ENCODE measurements at places on chromosomes 12 and 14.

DNA sequence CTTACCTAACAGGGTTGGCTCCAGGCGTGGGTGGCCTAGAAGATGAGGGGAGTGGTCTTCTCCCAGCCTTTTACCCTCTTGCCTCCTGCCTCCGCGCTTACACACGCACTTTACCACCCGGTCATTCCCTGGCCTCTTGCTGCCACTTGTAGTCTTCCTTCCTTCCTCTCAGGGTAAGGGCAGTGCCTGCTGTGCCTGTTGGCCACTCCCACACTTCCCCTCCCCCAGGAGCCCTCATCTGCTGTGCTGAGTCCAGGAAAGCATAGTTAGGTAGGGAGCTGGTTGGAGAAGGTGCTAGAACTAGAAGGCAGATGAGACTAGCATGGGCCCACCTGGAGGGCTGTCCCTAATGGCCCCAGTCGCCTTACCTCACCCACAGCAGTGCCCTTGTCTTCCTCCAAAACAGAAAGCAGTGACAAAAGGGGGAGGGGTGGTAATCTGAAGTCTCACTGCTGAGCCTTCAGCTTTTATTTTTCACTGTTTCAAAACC, 54.3 kb upstream of the SRSF5 start:
- no peak for DNase-seq

DNA sequence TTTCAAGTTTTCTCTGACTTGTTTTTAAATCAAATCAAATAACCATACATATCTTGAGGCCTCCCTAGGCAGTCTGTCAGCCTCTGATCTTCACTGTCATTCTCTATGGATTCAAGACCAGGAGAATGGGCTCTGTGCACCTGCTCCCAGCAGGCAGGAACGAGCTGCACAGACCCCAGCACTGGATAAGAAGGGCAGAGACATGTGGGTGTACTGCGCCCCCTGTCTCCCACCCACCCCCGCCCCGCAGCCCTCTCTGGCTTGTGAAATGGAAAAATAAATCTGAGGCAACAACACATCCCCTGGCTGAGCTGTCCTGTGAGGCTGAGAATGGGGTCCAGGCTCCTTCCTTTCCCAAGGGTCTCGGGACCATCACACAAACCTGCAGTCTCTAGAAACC, 26.3 kb downstream of the CLMN start:
- DNase-seq, result no peak

- no peak for DNase-seq
Observed at GRCh38 chr12:65741656-65742017, 82.6 kb upstream of the HMGA2 start.

GRCh38 chr12:25491396-25492325, 61.4 kb downstream of the LMNTD1 start:
- DNase-seq, result no peak

GRCh38 chr12:77816196-77816595, 14.5 kb upstream of the NAV3 start:
- no peak for DNase-seq

GRCh38 chr12:11174022-11174421, 3.0 kb downstream of the SMIM10L1 start:
- no peak for DNase-seq

DNA sequence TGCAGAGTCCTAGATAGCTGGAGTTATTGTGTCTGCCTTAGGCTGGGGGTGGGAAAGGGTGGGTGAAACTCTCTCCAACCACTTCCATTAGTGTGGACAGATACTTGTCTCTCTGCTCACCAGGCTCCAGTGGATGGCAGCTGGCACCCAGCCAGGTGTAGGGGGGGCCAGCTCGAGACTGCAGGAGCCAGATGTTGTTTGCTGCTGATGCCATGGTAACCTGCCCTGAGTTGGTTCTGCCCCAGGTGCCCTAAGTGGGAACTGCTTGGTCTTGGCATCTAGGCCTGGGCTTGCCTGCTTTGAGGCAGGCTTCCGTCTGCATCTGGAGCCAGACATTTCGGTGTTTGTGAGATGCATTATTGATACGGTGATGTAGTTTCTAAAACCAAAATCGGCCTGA, 82.2 kb downstream of the ADCK1 start:
- DNase-seq, result no peak

DNA sequence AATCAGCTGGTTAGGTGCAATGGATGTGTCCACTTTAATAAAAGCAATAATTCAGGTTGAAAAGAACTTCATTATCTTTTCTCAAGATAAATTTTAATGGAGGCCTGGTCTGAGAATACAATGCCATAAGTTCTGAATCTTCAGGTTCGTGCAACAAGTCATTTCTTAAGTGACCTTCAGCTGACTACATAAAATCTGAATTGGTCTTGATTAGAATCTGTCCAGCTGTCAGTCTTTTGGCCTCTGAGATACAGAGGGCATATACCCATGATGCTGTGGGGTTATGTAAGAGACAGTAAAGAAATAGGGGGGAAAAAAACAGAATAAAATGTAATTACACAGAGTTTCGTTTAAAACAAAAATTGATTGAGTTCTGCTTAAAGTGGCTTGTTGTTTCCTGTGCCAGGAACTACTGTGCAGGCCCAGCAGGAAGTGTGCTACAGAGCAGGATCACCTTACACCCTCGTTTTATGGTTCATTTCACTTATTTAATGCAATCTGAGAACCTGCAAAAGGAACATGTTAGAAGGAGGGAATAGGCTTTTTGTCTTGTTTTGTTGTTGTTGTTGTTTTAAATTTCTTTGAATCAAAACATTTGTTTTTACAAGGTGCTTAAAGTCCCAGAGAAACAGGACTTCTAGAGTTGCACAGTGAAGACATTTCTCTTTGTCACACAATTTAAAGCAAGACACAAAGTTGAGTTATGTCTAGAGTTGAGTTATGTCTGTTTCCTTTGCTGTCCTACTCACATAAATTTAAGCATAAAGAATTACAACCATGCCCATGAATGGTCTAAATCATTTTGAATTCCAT, 64.2 kb downstream of the LGR5 start:
- DNase-seq, result no peak

GRCh38 chr14:72582582-72582981, 311.3 kb downstream of the DPF3 start:
- no peak for DNase-seq

DNA sequence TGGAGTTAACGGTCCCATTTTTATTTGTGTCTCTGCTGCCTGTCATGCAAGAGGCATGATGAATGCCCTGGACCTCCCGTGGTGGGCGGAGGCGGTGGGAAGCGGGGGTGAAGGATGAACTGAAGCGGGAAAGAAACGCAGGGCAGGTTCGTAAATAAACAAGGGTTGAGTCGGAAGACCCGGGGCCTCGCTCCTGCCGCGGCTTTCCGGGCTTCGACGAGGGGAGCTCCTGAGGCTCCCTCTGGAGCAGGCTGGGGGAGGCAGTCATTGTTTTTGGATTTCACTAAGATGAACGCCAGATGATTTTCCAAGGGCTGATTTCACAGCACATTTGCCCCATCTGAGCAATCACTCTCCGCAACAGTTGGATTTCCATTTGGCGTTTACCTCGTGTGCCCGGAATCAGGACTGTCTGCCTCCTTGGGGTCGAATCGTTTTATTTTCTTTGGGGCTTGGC, 130.2 kb downstream of the SLC38A6 start:
- DNase-seq, result no peak

GRCh38 chr14:66425402-66425801, 60.8 kb upstream of the CCDC196 start:
- no peak for DNase-seq

- DNase-seq, result peak; percentile 3
Observed at GRCh38 chr12:96587691-96588090, 98.3 kb downstream of the CFAP54 start.

GRCh38 chr12:27703720-27704452, 6.7 kb upstream of the MRPS35 start:
- DNase-seq, result peak; percentile 75

GRCh38 chr12:50953047-50953446, 703 bp downstream of the HIGD1C start:
- DNase-seq, result no peak

- no peak for DNase-seq
Observed at GRCh38 chr14:97695456-97695981, 898.3 kb downstream of the VRK1 start.

GRCh38 chr14:75906680-75907280, 75.0 kb downstream of the TGFB3 start:
- DNase-seq, result no peak

DNA sequence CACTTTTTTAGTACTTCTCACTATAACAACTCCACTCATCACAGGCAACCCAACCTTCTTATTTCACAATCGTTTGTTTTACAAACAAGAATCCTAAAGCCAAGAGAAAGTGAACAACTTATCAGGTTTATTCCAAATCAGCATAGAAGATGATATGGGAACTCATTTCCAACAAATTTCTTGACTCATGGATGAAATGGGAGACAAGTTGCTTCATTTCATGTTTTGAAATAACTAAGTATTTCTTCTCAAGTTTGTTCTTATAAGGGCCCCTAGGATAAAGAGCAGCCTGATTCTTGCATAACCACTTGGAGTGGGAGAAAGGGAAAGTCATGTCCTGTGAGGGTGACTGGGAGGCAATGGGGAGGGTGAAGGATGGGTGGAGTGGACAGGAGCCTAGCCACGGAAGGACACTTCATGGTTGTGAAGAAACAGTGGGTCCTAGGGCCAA, 168.3 kb downstream of the DUSP6 start:
- no peak for DNase-seq

DNA sequence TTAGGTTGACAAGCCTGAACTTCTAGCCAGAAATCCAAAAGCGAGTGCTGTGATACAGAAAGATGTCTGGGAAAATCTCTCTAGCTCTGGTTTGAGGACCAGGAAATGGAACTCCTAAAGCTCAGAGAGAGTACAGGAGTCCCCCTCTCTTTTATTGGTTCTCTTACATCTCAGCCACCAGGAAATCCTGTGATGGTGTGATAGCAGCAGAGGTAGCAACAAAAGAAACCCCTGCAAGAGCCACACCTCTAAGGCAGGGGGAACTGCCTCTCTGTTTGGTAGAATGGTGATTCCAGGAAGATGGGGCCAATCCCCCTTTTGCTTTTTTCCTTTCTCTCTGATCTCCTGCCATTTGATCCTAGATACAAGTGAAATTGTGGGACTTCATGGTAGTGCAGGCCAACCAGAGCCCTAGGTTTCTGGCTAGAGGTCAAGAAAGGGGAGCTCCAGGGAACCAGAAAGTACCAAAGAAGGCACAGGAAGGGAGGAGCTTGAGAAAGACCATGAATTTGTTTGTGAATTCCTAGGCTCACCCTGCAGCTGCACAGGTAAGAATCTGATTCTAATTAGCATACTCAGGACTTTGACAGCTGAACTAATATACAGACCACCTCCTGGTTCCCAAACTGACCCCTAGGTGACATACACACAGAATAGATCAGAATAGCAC, 88.5 kb downstream of the PAPLN start:
- DNase-seq, result no peak

GRCh38 chr12:56258820-56259183, 618 bp upstream of the ANKRD52 start:
- no peak for DNase-seq

- DNase-seq, result peak; percentile 40
Observed at GRCh38 chr12:26281320-26281719, 85.9 kb downstream of the SSPN start.

GRCh38 chr12:68446901-68447796, 115.0 kb upstream of the MDM1 start:
- DNase-seq, result no peak

GRCh38 chr12:19298836-19299605, 140.3 kb upstream of the AEBP2 start:
- DNase-seq, result no peak

DNA sequence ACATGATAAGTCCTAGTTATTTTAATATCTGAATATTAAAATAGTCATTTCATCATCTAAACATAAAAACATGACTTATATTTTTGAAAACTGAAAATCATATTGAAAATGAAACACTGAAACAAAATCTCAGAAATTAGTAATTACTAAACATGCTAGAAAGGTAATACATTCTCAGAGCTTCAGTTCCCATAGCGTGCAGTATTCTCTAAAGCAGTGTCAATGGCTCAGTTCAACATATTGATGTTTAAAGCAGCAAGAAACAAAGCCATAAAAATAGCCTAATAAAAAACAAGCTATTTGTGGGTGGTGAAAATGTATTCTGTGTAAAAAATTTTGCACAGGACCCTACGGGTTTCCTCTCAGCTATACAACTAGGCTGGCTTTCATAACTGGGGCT, 1337.4 kb downstream of the FSCB start:
- no peak for DNase-seq

DNA sequence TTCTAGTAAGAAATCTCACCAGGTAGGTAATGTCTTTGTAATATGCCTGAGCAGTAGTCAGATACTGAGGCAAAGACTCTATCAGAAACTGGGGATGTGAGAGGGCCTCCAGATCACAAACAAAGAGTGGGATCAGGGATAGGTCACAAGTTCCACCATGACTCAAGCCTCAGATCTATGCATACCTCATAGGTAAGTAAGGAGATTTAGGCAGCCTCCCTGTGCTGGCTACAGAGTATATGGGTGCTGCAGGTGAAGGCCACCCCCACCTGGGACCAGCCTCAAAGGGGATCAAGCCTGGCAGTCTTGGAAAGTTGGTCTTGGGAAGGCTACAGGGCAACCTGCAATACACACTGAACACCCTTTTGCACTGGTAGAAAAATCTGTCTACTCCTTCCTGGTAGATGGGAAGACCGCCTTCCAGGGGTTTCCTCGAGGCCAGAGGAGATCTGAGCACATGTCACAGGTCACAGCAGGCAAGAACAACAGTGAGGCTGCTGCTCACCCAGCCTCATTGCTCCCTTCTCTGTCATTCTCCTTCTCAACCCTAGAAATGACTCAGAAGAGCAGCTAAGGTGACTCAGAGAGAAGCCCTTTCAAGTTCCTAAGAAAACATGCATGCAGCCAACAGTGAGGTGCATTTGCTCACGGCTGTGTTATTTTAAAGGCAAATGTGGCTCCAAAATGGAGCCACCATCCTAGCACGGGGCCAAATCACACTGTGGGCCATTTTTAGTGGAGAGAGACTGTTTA, 143.4 kb upstream of the CDKN3 start:
- peak; percentile 51 for DNase-seq

- no peak for DNase-seq
Observed at GRCh38 chr12:58097741-58098140, 156.4 kb downstream of the ATP23 start.

DNA sequence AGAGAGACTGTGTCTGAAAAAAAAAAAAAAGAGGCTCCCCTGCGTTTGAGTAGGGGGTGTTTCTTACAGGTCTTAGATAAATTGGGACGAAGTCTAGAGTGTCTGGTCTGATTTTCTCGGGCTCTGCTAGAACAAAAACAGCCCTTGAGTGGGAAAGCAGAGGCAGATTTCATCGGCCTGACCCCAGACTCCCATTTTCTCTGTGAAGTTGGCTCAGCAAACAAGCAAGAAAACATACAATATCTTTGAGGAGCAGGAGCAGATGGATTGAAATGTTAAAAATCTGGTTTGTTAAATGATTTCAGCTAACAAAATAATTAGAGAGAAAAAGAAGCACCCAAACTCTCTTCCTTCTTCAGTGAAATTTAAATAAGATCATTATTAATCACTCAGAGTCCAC, 44.1 kb downstream of the DERA start:
- no peak for DNase-seq

DNA sequence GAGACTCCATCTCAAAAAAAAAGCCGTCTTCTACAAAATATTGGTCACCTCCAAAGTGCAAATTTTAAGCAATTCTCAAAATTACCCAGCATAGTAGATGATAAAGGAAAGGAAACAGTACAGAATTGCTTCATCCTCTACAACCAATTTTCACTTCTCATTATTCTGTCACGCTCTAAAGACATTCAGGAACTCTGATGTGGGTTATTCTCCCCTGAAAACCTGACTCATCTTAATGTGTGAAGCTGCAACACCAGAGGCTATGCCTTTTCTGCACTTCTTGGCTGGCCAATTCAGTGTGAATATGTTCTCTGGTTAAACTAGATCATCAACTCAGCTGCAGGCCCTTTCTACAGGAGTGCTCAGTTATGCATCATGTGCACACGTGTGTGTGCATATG, 11.0 kb downstream of the PTGER2 start:
- DNase-seq, result no peak

- no peak for DNase-seq
Observed at GRCh38 chr14:58978343-58978742, 210.1 kb upstream of the DAAM1 start.
